Mesangial cell (primary cell): ENCODE measurements at places on chromosomes 2 and 18. TPM values are rescaled to one million over a fixed set of nuclear protein-coding genes. Genes with fewer than 3 reads are reported as not detected.

The RALB gene
- total RNA-seq = 19.1 and 33.9 TPM in 2 replicates

The RIT2 gene
- not detected in 2 replicates for total RNA-seq

The TSPYL6 gene
- not detected in 2 replicates for total RNA-seq

The IMMT gene
- 46.0 and 62.1 TPM in 2 replicates for total RNA-seq

The CTAGE1 gene
- not detected in 2 replicates for total RNA-seq

The DSC1 gene
- not detected in 2 replicates for total RNA-seq

The TRABD2A gene
- 0.49 and 0.51 TPM in 2 replicates for total RNA-seq
